Stromal cell of bone marrow (primary cell): ENCODE measurements at places on chromosomes 13 and 19.

- no peak for DNase-seq
Observed at GRCh38 chr13:33379608-33380007, 94.1 kb upstream of the STARD13 start.

- DNase-seq, result no peak
Observed at GRCh38 chr19:39236527-39236926, 8.3 kb downstream of the IFNL3 start.

- no peak for DNase-seq
Observed at GRCh38 chr13:59477011-59477410, 686.7 kb downstream of the DIAPH3 start.

DNA sequence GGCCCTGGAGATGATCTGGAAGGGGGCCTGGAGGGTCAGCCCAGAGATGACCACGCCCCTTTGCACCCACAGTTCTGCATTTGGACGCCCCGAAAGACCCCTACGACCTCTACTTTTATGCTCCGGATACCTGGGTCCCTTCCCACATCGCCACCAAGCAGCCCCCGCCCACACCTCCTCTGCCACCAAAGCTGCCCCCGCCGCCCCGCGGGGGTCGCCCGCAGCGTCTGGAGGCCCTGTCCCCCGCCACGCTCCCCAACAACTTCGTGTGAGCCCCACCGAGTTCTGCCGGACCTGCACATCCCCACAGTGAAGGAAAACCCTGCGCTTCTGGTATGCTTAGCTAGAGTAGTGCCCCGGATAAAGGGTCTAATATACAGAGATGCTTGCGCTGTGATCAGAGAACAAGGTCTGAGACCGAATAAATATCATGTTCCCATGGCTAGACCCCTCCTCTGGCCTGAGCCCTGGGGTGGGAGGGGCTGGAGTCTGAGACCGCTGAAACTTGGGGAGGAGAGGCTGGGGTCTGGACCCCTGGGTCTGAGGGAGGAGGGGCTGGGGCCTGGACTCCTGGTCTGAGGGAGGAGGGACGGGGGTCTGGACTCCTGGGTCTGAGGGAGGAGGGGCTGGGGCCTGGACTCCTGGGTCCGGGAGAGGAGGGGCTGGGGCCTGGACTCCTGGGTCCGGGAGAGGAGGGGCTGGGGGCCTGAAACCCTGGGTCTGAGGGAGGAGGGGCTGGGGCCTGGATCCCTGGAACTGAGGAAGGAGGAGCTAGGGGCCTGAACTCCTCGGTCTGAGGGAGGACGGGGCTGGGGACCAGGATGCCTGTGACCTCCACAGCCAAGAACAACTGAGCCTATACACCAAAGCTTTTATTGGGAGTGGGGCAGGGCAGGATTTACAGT is 3.6 kb downstream of the GFY start:
- DNase-seq, result no peak

GRCh38 chr13:20815464-20815863 is 41.7 kb upstream of the EEF1AKMT1 start:
- DNase-seq, result no peak

- no peak for DNase-seq
Observed at GRCh38 chr13:21233086-21233485, 56.6 kb downstream of the MRPL57 start.

DNA sequence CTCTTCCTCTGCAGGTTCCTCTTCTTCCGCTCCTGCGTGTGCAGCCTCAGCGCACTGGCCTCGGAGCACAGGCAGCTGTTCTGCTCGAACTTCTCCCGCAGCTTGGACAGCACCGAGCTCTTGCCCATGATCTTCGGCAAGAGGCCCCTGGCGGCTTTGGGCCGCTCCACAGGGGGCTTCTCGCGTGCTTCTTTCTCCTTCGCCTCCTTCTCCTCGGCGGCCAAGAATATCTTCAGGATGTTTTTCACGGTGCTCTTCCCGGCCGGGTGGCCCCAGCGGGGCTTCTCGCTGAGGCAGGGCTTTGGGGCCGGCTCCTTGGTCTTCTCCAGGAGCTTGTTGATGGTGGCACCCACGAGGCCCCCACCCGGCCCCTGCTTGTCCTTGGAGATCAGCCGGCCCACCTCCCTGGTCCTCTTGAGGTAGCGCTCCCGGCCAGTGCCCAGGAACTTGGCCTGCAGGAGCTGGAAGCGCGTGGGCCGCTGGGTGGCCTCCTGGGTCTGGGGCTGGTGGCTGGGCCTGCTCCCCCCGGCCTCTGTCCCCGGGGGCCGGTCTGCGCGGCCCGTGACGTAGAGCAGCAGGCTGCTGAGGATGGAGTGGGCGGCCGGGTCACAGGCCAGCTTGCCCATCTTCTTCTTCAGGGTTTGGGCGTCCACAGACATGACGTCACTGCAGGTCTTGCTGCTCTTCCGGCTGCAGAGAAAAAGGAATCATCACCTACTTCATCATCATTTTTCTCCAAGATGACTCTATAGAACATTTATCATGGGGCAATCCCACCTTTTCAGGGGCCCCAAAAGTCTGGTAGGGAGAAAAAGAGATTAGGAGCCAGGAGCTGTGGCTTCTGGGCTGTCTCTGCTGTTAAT is 43.8 kb upstream of the GRTP1 start:
- DNase-seq, result no peak

GRCh38 chr19:2478278-2478755 is 2.4 kb downstream of the GADD45B start:
- peak; percentile 64 for DNase-seq

- no peak for DNase-seq
Observed at GRCh38 chr19:48997972-48998371, 4.3 kb downstream of the RUVBL2 start.

DNA sequence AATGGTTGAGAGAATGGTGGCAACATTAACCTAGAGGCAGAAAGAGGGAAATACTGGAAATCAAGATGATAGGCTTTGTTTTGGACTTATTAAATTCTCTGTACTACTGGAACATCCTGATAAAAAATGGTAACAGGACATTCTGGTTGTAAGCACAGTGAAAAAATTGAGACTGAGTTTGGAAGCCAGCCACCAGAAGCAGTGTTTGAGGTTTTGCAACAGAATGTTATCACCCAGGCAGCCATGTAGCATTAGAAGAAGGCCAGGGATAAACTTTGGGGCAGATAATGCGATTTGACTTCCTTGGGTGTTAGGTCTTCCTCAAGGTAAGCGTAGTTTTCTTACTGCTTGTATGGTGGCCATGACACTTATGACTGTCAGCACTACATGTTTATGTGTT is 307.4 kb downstream of the ATP8A2 start:
- DNase-seq, result no peak

DNA sequence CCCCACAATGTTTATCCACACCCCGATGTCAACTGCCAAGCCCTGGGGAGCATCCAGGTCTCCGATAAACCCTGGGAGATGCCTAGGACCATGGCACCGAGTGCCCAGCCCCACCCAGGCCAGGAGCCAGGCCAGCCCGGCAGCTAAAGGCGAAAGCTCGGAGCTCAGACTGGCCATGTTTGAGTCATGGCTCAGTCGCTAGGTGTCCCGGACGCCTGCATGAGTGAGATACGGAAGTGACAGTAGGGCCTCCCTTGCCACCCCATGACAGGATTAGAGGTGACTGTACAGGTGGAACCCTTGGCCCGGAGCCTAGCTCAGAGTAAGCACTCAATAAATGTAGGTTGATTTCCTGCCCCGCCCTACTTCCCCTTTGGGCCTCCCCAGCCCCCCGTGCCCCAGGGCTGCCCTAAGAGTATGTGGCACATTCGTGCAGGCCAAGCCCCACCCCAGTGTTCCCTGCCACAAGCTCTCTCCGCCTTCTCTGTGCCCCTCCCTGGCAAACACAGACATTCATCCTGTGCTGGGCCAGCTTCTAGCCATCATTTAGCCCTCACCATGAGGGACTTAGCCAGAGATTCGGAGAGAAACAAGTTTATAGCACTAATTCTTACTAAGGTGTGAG is 5.8 kb upstream of the TPM4 start:
- no peak for DNase-seq

GRCh38 chr19:58578012-58578925 is 5.1 kb upstream of the MZF1 start:
- no peak for DNase-seq

DNA sequence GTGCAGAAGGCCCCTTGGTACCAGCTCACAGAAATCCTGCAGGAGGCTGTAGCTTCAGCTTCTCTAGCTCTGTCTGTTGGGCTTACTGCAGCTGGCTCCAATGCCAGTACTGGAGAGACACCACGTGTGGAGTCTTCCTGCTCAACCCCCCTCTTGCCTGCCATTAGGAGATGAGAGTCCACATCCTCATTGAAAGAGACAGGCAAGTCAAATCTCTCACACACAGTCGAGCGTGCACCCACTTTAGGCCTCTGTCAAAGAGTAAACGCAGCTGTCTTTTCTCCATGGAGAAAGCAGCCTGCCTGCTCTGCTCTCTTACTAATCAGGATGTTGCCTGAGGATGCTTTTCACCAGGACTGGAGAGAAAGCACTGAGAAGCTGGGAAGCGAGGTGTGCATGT is 523.0 kb upstream of the NBEA start:
- no peak for DNase-seq

DNA sequence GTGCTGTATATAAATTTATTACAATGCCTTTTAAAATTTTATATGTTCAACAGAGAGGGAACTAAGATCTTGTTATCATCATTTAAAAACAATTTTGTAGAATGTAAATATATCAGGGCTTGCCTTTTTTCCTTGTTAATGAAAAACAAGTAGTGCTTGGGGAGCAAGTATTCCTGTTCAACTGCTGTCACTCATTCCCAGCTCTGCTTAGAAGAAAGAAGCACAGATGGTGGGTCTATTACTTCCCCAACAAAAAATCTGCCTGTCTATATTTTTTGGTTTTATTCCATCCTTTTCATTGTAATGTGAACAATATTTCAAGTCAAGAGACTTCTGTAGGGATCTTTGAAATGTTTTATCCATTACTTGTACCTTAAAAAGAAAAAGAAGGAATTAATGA is 503.9 kb downstream of the GPC5 start:
- DNase-seq, result no peak
